ENCODE measurements at places on chromosomes 1 and 21.
A peak's percentile ranks its signal among the peaks of the same experiment; 100 is the strongest.

- no peak for DNase-seq
Measured at GRCh38 chr1:60283690-60284089, 210.1 kb upstream of the C1orf87 start.

GRCh38 chr1:163528710-163529348 is 207.1 kb downstream of the NUF2 start:
- no peak for DNase-seq

DNA sequence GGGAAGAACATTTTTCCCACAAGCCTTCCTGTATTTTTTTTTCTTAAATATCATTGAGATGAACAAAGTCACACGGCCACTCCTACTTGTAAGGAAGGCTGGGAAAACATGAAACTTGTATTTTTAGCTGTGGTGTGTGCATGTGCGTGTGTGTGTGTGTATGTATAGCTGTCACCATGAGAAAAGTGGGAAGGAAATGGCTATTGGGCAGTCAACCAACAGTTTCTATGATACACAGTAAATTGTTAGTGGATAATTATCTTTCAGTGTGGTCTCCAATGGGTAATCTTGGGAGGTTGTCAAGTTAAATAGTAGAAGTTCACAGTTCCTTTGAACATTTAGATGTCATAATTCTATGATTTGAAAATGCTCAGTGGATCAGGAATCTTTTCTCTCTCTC is 132.7 kb upstream of the USP24 start:
- no peak for DNase-seq

- peak; percentile 83 for DNase-seq
Measured at GRCh38 chr1:23544444-23545389, 13.7 kb upstream of the E2F2 start.

- no peak for DNase-seq
Measured at GRCh38 chr1:220283625-220284024, 11.4 kb upstream of the RAB3GAP2 start.

DNA sequence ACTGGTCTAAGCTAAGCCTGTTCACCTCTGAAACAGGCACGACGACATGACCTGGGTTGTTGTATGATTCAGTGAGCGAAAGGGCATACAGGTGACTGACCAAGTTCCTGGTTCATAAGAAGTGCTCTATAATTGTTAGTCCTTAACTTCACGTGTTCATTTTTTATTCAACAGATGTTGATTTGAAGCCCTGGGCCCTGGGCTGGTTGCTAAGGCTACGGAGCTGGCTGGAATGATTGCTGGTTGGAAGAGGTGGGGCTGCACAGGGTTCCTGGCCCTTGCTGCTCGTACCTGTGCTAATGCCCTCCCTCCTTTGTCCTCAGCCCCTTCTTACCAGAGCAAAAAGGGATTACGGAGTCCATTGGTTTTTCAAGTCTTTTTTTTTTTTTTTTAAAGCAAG is 111.3 kb upstream of the CSF3R start:
- DNase-seq: no peak

DNA sequence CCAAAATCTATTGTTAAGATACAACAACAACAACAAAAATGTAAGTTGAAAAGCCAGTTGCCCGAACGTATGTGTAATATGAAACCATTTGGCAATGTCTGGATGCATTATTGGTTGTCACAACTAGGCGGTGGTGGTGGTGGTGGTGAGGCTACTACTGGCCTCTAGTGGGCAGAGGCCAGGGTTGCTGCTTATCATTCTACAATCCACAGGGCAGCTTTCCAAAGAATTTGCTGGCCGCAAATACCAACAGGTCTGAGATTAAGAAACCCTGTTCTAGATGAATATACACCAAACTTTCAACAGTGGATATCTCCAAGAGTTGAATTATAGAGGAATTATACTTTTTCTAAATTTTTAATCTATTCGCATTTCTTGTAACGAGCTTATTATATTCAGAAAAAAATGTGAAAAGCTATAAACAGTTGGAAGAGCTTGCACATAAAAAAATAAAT is 26.8 kb upstream of the ZNF697 start:
- no peak for DNase-seq

GRCh38 chr1:206713070-206713469 is 28.4 kb downstream of the MAPKAPK2 start:
- no peak for DNase-seq

DNA sequence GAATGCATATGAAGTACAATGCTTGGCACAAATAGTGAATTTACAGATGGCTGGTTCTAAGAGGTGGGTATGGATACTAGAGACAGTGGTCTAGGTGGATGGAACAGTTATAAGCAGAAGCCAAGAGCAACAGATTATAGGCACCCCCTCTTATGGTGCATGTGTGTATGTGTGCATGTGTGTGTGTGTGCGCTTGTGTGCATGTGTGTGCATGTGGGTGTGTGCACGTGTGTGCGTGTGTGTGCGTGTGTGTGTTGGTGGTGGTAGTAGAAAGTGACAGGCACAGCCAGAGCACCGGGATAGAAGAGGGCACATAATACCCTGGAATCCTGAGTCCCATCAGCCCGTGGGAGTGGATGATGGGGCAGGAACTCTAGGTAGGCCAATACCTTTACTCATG is 1.3 kb downstream of the NCMAP start:
- DNase-seq: no peak

- peak; percentile 60 for DNase-seq
Measured at GRCh38 chr1:220149742-220150141, 55.8 kb downstream of the IARS2 start.

DNA sequence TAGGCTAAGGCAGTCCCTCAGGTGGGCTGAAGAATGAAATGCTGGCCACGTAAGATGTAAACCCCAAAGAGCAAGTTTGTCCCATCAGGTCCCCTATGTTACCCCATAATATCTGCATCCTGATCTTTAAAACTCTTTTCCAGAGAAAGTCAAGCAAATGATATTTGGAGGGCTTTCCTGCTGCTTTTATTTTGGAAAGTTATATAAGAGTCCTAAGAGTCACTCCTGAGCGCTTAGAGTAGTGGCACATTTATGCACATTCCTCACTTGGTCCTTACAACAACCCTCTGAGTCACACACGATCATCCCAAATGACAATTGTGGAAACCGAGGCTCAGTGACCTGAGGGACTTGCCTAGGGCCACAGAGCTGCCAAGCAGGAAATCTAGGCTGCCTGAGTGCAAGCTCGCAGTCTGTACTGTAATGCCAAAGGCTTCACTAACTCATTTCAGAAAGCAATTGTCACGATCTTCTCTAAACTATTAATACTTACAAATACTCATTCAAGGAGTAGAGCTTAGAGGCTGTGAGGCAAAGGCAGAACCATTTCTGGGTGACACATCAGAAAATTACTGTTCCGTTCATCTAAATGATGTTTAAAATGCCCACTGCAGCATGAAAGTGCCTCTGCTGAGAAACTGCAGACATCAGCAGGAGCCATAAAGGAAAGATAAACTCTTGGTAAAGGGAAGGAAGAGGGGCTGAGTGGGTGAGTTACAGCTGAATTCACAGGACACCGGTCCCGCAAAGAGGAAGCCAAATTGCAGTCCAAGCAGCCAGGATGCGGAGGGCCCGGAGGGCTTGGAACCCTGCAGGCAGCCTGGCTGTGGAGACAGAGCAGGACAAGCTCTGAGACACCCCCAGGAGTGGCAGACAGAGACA is 30.8 kb downstream of the CAPZB start:
- no peak for DNase-seq

GRCh38 chr1:199295107-199295506 is 656.3 kb downstream of the PTPRC start:
- DNase-seq: no peak

- DNase-seq: peak; percentile 36
Measured at GRCh38 chr1:175597969-175598765, 145.2 kb downstream of the TNR start.

GRCh38 chr21:46048926-46049889 is 48.7 kb upstream of the COL6A2 start:
- DNase-seq: peak; percentile 98

DNA sequence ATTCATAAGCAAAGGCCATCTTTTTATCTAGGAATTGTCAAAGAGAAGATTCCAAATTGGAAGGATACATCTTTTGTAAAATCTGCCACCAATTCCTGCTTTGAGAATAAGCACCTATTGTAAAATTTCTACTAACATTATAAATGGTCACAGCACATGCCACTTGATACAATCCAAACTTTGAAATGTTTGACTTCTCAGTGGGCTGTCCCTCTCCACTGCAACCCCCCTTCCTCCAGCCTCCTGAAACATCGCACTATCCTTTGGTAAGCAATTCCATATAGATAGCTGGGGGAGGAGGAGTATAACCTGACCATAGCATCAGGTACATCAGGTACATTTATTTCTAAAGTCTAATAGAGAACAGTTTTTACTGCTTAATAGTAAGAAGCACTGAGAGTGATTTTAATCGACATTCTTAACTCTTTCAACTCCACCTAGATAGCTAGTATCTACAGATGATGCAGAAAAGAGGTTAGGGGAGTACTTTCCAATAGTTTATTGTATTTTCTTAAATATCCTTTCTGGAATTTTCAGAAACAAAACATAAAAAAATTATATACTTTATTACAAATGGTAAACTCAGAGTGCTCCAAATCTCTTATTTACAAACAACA is 2.9 kb downstream of the JUN start:
- DNase-seq: no peak

GRCh38 chr1:192926736-192927135 is 117.9 kb downstream of the RGS2 start:
- no peak for DNase-seq

GRCh38 chr1:195979646-195980045 is 628.6 kb downstream of the KCNT2 start:
- DNase-seq: no peak

- DNase-seq: no peak
Measured at GRCh38 chr1:201090541-201090940, 21.7 kb downstream of the CACNA1S start.

GRCh38 chr1:193574913-193575312 is 388.5 kb upstream of the B3GALT2 start:
- no peak for DNase-seq

DNA sequence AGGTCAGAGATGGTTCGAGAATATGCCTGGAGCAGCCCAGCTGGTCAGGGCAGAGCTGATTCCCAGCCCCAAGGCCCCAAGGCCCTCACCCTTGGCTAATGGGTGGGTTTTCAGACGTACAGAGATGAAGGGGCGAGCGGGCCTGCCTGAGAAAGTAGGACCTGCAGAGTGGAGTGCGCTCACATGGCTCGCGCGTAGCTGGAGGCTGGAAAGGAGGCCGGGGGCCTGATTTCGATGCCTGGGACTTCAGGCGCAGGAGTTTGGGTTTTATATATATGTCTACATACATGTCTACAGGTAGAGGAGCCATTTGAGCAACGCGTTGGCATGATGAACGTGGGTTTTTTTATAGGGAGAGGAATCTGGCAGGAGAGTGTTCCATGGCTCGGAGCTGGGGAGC is 8.9 kb downstream of the COQ8A start:
- DNase-seq: no peak

- DNase-seq: no peak
Measured at GRCh38 chr1:227260433-227260832, 57.9 kb downstream of the CDC42BPA start.

DNA sequence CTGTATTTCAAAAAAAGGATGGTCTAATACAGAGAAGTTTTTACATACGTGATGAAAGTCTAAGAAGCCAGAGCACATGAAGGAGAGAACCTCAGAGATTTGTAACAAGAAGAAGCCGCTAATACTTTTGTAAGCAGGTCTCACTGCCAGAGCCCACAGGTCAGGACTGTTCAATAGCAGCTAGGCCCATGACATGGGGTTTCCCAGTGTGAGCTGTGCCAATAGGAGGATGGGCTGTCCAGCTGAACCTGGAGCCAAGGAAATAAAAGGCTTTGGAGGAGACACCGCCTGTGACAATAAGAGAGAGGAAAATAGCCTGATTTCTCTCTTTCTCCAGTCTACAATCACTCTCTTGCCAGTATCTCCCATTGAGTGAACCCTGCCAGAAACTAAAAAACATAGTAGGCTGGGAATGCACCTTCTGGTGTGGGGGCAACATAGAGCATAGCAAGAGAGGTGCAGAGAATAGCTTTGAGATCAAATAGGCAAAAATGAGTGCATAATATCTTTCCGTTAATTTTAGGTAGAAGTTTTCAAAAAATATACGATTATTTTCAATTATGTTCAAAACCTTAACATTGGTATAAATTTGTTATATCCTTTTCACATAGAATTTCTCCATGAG is 360.3 kb downstream of the NEGR1 start:
- DNase-seq: no peak

DNA sequence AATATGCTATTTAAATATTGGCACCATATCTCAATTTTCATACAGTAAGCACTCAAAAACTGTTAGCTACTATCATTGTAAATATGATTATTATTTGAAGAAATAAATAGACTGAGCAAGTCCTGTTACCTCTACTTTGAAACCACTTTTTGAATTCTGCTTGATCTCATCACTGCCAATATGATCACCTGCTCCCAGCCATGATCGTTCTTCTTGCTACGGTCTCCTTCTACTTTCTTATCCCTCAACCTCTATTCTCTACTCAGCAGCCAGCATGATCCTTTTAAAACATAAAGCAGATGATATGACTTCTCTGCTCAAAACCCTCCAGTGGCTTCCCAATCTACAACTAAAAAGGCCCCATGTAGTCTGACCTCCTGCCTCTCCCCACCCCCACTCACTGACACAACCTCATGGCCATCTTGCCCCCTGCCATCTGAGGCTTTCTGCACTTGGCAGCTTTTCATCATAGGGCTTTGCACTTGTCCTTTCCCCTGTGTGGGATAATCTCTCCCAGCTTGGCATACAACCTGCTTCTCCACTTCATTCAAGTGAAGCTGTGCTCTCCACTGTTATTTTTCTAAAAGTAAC is 27.2 kb downstream of the CD34 start:
- no peak for DNase-seq

GRCh38 chr1:31627930-31628559 is 10.6 kb downstream of the HCRTR1 start:
- no peak for DNase-seq

DNA sequence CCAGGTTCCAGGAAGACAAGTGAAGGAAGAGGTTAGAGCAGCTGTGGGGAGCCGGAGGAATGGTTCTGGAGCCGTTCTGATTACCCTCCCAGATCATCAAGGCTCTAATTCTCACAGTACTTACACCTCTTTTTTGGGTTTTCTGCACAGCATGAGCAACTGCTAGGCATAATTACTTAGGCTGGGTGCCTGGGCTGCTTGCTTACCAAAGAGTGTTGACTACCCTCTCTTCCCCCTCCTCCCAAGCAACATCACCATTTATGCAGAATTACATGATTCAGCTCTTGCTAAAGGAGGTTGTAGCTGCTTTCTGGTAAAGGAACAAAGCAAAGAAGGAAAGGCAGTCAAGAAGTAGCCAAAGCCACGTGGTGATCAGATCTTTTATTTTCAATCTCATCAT is 397.2 kb downstream of the KCNH1 start:
- no peak for DNase-seq

GRCh38 chr1:234512451-234512861 is 33.5 kb upstream of the TARBP1 start:
- DNase-seq: no peak

Data from osteoblast (primary cell).